ENCODE measurements at places on chromosomes 3 and 15.

- no peak for DNase-seq
- no peaks in the 10 kb centered on the region for H3K36me3 ChIP-seq
- peak overlapping the region; percentile 71 for H3K27ac ChIP-seq
Observed at GRCh38 chr3:195208631-195209030, 62.3 kb downstream of the XXYLT1 start.

DNA sequence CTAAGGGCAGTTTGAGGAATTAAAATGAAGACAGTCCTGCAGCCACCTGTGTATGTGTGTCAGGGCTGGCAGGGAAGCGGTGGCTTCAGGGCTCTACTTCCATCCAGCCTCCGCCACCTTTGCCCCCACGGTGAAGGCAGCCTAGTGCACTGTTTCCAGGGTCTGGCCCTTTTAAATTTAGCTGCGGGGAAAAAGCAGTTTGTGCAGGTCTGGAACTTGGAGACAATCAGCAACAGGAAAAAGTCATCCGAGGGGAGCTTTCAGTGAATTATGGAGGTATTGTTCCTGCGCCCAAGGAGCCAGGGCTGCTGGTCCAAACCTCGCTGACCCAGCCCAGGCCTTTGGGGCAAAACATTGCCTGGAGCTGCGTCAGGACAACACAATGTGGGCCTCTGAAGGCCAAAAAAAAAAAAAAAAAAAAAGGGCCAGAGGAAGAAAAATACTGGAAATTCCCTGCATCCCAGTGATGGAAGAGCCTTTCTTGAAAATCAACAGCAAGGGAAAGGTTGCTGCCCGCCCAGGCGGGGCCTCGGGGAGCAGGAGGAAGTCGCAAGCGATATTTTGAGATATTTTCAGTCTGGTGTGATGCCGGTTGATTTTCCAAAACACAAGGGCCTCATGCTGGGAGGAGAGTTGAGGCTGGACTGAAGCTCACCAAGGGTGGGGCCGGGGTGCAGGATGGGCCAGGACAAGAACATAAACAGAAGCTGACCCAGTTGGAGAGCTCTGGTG lies 25.5 kb upstream of the FGD5 start:
- no peaks in the 10 kb centered on the region for H3K36me3 ChIP-seq
- H3K4me3 ChIP-seq, result no peak overlapping the region
- H3K27me3 ChIP-seq, result no peaks in the 10 kb centered on the region
- H3K27ac ChIP-seq, result no peak overlapping the region
- peak; percentile 30 for DNase-seq

GRCh38 chr3:134991003-134991402 lies 195.9 kb downstream of the EPHB1 start:
- H3K27ac ChIP-seq, result no peak overlapping the region
- H3K4me3 ChIP-seq, result no peak overlapping the region
- no peaks in the 10 kb centered on the region for H3K4me1 ChIP-seq
- H3K27me3 ChIP-seq, result no peaks in the 10 kb centered on the region

GRCh38 chr15:27234593-27234992 lies 263.6 kb downstream of the GABRG3 start:
- no peaks in the 10 kb centered on the region for H3K36me3 ChIP-seq
- H3K27me3 ChIP-seq, result no peaks in the 10 kb centered on the region
- no peak for DNase-seq
